ENCODE measurements at places on chromosomes 12 and 14. TPM values are rescaled to one million over a fixed set of nuclear protein-coding genes. Genes with fewer than 3 reads are reported as not detected.

DNA sequence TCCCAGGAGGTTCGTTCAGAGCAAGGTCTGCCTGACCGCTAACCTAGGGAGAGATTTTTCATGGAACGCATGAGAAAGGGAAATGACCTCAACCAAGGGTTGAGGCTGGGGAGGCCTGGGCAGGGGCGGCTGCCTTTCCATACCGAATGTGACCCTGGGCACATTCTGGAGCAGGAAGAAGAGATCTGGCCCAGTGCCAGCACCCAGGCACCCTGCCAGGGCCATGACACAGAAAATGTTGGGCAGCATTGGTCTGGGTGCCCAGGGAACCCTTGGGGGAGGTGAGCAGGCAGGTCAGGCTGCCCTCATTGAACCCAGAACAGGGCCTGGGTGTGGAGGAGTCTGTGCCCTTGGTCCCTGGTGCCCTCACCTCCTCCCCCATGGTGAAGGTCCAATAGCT, 106.8 kb downstream of the CALM1 start:
- peak; percentile 66 for DNase-seq

ANKS1B gene
- total RNA-seq: 2.2 TPM

DNA sequence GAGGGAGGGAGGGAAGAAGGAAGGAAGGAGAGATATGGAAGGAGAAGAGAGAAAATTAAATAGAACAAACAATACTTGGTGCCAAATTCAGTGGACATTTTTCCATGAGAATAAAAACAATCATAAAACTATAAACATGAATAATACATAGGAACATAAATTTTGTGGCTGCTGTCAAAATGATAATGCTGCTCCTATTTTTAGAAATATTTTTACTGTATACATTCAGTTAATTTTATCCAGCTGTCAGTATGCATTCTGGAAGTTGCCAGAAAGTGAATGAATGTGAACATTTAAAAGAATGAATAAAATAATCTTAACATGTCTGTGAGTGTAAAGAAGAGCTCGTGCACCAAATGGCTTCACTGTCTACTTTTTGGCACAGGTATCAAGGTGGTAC, 13.9 kb upstream of the PCED1B start:
- no peak for DNase-seq

KLRC2 gene
- total RNA-seq: 0.88 TPM

TOMM20L gene
- not detected for total RNA-seq

GRCh38 chr14:36664322-36665193, 2.9 kb downstream of the PAX9 start:
- no peak for DNase-seq

GRCh38 chr12:71947645-71948105, 9.0 kb downstream of the TPH2 start:
- DNase-seq: no peak

KERA gene
- total RNA-seq: not detected

DNA sequence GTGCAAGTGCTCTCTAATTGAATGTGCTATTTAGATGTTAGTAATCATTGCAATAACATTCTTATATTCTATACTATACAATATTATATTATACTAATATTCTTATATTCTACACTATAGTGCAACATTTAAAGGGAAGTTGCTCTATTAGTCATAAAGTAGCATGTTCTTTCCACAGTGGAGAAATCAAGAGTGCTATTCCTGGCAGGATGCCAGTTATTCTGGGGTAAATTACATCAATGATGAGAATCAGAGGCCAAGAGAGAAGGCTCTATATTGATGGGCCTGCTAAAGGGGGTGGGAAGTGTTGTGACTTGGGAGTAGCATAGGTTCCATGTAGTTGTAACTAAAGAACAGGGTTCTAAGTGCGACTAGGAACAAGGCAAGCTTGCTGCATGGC, 121.5 kb downstream of the SLC15A5 start:
- DNase-seq: no peak

NEUROD4 gene
- total RNA-seq: not detected

- peak; percentile 25 for DNase-seq
Measured at GRCh38 chr12:111435661-111436201, 30.0 kb downstream of the SH2B3 start.

GALNT9 gene
- 1.2 TPM for total RNA-seq

GRCh38 chr12:88185988-88186387, 43.9 kb downstream of the TMTC3 start:
- peak; percentile 42 for DNase-seq

GRCh38 chr12:113114447-113115178, 20.9 kb downstream of the RASAL1 start:
- DNase-seq: peak; percentile 55

PPP2R3C gene
- total RNA-seq: 53.0 TPM

DNA sequence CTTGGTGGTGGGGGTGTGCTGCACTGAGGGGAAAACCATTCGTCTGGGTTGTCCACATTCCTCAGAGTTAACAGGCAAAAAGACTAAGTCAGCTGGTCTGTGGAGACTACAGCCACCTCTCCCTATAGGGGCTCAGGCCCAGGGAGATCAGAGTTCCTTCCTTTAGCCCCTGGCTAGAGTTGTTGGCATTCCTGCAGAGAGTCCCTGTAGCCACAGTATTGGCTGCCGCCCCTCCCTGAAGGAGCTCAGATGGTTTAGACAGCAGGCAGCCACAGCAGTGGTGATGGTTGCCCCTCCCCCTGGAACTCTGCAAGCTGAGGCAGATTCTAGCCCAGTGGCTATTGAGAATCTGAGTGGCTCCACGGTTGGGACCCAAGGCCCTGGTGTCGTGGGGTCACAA, 1072.5 kb upstream of the ATXN7L3B start:
- no peak for DNase-seq

DNA sequence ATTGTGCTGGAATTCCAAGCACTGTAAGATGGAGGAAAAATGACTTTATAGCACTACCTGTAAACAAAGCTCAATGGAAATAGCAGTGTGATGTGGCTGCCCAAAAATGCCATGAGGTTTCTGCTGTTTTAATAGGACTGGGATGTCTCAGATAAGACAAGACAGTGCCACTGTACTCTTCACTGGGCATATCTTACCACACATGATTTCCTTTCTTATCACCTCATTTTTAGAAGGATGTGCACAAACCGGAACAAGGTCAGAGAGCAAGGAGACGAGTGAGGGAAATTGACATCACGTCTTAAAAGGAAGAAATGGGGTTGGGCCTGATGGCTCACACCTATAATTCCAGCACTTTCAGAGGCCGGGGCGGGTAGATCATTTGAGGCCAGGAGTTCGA, 38.4 kb upstream of the FGD4 start:
- DNase-seq: no peak
